ENCODE measurements at places on chromosomes 3 and 15. TPM values are rescaled to one million over a fixed set of nuclear protein-coding genes. Genes with fewer than 3 reads are reported as not detected.

SLC2A2 gene
- total RNA-seq: under 0.01 TPM

FAM227B gene
- 7.6 TPM for total RNA-seq

MAP6D1 gene
- total RNA-seq: 31.3 TPM

RTP3 gene
- total RNA-seq: 0.04 TPM

SLC12A8 gene
- total RNA-seq: 1.5 TPM

LRRC49 gene
- 13.8 TPM for total RNA-seq

HAPLN3 gene
- total RNA-seq: 11.9 TPM

ACTRT3 gene
- 3.4 TPM for total RNA-seq

PAQR9 gene
- total RNA-seq: not detected

NR1I2 gene
- 0.27 TPM for total RNA-seq

USF3 gene
- 19.8 TPM for total RNA-seq

PDIA3 gene
- total RNA-seq: 101 TPM

ANKUB1 gene
- not detected for total RNA-seq
